Ascending aorta (tissue), 2 donors: ENCODE measurements at places on chromosomes 4 and X. TPM values are rescaled to one million over a fixed set of nuclear protein-coding genes. Genes with fewer than 3 reads are reported as not detected.

The UGT2A1 gene
- total RNA-seq, result not detected

The JADE1 gene
- 33.8 TPM for total RNA-seq

- no peak for DNase-seq
Observed at GRCh38 chr4:176479767-176480166, 160.0 kb downstream of the SPCS3 start.

- DNase-seq, result no peak
Observed at GRCh38 chr4:38832206-38832605, 24.4 kb downstream of the TLR6 start.

- no peak for DNase-seq
Observed at GRCh38 chr4:18075823-18076433, 54.4 kb upstream of the LCORL start.

The HPSE gene
- 1.7 TPM for total RNA-seq
